CD4-positive, alpha-beta T cell treated with Interleukin-21 for 1 hour (primary cell): ENCODE measurements at places on chromosomes 3 and 15.

DNA sequence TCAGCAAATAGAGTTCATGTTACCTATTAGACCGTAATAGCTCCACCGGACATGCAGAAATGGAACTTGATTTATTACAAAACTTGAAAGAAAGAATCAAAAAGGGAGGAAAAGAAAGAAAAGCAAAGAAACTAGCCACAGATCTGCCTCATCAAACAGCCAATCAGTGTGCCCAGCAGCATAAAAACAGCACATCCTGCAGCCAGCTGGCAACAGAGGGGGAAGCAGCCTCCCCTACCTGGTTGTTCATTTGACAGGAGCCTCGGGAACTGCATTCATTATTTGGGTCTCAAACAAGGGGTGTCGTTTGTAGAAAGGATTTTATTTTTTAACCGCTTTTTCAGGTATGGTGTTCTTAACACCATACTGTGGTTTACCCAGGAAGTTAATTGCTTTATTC is 181.5 kb upstream of the TOPAZ1 start:
- DNase-seq: no peak

- DNase-seq: no peak
Observed at GRCh38 chr3:195813916-195814640, 2.3 kb upstream of the MUC4 start.

- DNase-seq: no peak
Observed at GRCh38 chr15:65110676-65111292, 4.2 kb downstream of the UBAP1L start.

DNA sequence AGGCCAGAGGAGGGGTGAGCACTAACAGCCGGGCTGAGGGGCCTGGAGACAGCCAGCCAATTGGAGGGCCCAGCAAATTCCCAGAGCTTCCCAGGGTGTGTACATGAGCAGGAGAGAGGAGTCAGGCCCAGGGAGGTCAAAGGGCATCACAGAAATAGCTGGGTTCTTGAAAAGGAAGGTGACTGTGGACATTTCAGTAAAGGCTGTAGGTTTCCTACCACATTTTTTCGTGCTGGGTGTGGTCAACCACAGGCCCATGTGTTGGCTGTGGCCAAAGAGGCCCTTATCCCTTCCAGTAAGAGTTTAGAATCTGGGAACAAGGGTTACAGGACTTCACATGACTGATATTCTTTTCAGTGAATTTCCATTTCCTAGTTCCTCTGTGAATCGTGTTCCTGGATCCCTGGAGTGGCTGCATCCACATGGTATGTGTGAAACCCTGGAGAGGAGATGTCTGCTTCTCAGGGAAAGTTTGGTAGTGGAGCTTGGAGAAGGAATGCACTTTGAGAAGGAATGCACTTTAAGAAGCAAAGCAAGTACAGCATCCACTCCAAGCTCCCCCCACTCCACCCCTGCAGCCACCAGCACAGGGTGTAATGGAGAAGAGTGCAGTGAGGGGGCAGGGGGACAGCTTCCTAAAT is 73.2 kb upstream of the HEG1 start:
- no peak for DNase-seq

- no peak for DNase-seq
Observed at GRCh38 chr3:187290503-187290902, 1.0 kb downstream of the MASP1 start.

DNA sequence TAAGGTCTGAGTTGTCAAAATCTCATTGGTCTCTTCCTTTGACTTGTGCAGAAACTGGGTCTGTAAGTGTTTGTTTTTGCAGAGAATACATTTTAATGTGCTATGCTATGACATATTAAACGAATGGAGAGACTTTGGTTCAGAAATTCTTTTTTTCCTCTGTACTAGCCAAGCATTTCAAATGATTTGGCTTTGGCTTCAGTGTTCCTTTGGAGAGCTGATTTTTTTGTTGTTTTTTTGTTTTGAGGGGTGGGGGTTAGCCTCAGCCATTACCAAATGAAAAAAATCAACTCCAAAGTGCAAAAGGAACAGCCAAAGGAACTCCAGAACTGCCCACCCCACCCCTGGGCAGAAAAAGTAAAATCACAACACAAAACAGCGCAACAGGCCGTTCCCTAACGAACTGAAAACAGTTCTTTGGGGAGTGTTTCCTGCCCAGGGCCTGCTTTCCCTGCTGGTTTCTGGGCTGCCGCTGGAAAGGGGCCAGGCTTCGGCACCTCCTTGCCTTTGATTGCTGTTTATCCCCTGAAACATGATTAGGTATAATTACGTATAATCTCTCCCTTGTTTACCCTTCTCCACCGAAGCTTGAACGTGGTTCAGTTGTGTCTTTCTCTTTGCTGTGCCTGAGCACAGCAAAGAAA is 57.6 kb upstream of the NEO1 start:
- DNase-seq: no peak

DNA sequence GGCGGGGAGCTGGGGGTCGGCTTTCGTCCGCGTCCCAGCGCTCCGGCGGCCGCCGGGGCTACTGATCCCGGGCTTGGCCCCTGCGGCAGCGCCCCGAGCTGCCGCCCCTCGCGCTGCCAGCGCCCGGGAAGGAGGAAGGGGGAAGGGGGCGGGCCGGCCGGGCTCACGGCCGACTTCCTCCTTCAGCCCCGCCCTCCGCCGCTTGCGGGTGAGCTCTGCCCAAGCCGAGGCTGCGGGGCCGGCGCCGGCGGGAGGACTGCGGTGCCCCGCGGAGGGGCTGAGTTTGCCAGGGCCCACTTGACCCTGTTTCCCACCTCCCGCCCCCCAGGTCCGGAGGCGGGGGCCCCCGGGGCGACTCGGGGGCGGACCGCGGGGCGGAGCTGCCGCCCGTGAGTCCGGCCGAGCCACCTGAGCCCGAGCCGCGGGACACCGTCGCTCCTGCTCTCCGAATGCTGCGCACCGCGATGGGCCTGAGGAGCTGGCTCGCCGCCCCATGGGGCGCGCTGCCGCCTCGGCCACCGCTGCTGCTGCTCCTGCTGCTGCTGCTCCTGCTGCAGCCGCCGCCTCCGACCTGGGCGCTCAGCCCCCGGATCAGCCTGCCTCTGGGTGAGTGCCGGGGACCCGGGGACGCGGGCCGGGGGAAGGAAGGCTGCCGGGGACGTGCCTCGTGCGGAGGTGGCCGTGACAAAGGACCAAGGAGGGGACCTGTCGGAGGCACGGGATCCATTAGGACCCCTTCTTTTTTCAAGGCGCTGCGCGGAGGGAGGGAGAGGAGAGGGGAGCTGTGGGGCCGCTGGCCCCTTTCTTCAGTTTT is at the start of gene SEMA4B:
TSS of gene SEMA4B (plus strand) at position 201 of the 814 bp plus-strand sequence. CDS start at position 450, 249 bp downstream.
- peak; percentile 73 for DNase-seq

- no peak for DNase-seq
Observed at GRCh38 chr15:49438962-49439631, 16.1 kb downstream of the FGF7 start.

DNA sequence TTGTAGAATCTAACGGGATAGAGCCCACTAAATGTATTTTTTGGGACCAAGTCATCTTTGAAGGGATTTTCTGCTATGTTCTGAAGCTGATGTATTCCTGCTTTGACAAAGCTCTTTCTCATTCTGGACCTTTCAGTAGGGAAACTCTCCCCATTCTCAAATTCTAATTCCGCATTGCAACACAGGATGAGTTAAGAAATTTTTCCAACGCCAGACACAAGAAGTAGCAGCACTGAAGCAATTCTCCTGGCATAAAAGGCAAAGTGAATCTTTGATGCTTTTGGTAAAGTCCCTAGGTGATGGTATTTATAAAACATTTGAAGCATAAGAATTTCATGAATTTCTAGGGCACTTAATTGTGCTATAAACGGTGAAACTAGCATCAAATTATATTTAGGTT is 76.8 kb downstream of the ZPLD1 start:
- no peak for DNase-seq

DNA sequence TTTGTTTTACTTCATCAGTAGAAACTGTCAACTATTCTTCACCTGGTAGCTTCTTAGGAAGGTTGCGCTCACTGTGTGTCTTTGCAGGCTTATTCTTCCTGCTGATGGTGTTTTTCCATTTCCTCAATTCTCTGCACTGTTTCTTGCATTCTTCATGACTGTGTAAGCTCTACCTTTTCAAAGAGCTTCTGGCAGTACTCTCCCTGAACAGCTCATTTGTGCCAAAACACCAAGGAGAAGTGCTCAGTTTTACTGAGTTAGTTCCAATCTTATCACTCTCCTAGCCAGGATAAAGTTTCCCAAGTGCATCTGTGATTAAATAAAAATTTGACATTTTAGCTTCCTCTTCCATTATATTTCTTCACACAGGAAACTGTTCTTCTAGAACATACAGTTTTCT is 339.8 kb downstream of the EPHA3 start:
- no peak for DNase-seq
